Activated T-helper 1 cell treated with Interleukin-2 at 50 U/mL for 16 hours (primary cell): ENCODE measurements at places on chromosomes 1 and 21.

GRCh38 chr1:54105736-54106269 is 47.0 kb downstream of the CDCP2 start:
- DNase-seq: no peak

- no peak for DNase-seq
These were observed 69.5 kb downstream of the NTMT2 start for GRCh38 chr1:170215072-170215885.

- no peak for DNase-seq
These were observed 3.0 kb downstream of the ADAM30 start for GRCh38 chr1:119893238-119893791.

DNA sequence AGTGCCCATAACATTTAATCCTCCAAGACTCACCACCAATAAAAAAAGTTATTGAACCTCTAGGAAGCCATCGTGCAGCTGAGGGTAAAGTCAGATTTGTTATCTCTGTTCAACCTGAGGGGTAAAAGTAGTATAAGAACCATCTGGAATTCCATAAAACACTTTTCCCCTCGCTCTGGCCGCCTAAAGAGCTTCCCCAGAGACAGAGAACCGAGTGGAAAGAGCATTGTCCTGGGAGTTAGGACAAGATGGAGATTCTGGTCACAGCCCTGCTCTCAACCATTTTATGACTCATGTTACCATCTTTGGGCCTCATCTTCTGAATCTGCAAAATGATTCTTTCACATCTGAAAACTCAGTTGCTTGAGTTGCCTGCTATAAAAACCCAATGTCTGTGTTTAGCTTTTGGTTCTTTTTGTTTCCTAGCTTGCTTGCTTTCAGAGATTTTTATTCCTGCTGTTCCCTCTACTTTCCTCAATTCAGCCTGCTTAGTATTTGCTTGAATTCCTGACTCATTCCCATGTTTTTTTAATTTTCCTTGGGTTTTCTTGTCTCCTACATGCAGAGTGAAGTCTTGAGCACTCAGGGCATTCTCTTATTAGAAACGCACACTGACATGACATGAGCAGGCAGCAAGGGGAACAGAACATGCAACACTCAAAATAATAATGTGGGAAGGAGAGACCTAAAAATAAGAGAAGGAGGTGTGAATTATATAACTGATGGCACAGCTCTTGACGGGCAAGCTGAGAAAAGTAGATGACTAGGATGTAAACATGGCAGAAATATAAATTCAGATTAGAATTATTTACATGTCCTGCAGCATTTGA is 1.7 kb downstream of the EPHX4 start:
- DNase-seq: no peak

- no peak for DNase-seq
These were observed 20.4 kb downstream of the DEGS1 start for GRCh38 chr1:224203243-224204016.

- DNase-seq: no peak
These were observed 143.0 kb downstream of the URB2 start for GRCh38 chr1:229769006-229769405.

DNA sequence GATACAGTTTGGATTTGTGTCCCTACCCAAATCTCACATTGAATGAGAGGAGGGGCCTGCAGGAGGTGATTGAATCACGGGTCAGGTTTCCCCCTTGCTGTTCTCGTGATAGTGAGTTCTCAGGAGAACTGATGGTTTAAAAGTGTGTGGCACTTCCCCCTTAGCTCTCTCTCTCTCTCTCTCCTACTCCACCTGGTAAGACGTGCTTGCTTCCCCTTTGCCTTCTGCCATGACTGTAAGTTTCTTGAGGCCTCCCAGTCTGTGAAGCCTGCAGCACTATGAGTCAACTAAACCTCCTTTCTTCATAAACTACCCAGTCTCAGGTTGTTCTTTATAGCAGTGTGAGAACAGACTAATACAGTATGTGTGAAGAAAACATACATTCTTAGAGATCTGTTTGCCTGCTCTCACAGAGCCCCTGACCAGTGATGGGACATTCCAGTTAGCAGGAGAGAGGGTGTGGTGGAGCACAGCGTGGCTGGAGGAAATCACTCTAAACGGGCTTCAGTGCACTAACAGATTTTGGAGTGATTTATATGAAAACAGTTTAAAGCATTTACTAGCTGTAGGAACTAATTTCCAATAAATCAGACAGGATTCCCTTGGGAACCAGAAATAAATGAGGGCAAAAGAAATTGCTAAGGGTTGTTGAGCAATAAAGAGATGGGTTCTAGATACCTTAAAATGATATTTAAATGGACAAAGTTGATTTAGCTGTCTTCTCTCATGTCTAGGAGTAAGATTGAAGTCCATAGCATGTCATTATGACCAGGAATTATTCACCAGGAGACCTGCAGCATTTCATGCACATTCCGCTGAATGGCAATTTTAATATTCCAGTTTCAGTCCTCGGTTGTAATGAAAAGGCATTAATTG is 411.0 kb downstream of the CAMTA1 start:
- DNase-seq: no peak
